Stimulated activated CD4-positive, alpha-beta T cell treated with anti-CD3 and anti-CD28 coated beads, TNF-alpha, amount 100 ng/mL, for 48 hours (primary cell): ENCODE measurements at places on chromosomes 5 and 9.

DNA sequence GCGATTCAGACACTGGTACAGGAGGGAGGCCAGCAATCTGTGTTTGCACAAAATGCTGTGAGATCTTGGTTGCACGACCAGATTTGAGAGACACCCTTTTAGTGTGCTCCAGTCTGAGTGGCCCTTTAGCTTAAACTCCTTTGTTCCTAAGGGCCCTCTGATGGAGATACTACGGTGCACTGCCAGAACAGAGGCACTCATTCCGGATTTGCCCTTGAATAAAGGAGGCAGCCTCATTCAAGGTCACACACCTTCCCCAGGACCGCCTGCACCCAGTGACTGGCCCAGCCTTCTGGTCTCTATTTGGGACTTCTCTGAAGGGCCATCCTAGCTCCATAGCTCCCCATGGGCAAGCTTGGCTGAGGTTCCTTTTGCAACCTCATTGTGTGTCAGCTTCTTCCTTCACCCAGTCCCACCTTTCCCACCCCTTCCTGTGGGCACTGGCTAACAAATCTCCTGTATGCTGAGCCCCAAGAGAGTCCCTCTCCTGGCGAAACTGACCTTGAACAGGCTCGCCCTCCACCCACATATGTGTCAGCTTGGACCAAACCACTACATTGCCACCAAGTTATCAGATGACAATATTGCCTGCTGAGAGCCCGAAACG, 191.7 kb downstream of the GABBR2 start:
- no peak for DNase-seq

- DNase-seq, result no peak
These were observed 136.9 kb downstream of the SIL1 start for GRCh38 chr5:139061274-139061673.

DNA sequence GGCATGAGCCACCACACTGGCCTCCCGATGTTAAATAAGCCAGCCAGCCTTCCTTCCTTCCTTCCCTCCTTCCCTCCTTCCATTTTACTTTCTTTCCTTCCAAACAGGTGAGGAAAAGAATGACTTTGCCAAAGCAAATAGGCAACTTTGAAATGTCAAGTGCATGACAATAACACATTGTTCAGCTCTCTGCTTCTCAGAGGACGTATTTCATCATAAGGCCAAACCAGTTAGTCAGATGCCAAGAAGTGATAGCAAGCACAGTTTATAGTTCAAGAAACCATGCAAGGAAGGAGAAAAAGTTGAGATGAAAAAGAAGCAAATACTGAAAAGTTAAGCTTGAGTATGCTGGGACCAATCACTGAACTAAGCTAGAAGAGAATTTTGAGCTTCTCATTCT, 29.5 kb downstream of the POU4F3 start:
- DNase-seq, result no peak

DNA sequence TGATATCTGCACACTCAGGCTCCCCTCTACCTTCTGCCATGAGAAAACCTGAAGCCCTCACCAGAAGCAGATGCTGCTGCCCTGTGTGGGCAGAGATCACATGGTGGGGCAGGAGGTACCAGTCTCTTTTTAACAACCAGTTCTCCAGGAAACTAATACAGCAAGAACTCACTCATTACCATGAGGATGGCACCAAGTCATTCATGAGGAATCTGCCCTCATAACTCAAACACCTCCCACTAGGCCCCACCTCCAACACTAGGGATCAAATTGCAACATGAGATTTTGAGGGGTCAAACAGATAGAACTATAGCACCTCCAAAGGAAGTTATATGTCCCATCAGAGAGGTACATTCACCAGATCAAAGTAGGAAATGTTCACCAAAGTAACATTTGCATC, 136.3 kb upstream of the SHB start:
- no peak for DNase-seq

DNA sequence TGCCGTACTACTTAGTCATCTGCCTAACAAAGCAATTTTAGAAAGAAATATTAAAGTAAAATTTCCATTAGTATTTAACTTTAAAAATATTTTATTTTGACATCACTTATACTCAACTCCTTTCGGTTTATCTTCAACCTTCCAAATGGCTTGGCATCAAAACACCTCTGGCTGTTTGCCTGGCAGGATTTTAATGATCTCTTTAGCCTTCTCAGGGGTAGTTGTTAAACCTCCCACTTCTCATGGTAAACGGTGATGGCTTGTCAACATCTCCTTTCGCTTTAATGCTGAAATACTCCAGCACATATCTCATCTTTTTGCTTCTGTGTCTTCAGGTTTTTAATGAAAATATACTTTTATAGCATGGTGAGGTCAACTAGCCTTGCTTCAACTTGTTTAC, 747.1 kb downstream of the CETN3 start:
- no peak for DNase-seq

DNA sequence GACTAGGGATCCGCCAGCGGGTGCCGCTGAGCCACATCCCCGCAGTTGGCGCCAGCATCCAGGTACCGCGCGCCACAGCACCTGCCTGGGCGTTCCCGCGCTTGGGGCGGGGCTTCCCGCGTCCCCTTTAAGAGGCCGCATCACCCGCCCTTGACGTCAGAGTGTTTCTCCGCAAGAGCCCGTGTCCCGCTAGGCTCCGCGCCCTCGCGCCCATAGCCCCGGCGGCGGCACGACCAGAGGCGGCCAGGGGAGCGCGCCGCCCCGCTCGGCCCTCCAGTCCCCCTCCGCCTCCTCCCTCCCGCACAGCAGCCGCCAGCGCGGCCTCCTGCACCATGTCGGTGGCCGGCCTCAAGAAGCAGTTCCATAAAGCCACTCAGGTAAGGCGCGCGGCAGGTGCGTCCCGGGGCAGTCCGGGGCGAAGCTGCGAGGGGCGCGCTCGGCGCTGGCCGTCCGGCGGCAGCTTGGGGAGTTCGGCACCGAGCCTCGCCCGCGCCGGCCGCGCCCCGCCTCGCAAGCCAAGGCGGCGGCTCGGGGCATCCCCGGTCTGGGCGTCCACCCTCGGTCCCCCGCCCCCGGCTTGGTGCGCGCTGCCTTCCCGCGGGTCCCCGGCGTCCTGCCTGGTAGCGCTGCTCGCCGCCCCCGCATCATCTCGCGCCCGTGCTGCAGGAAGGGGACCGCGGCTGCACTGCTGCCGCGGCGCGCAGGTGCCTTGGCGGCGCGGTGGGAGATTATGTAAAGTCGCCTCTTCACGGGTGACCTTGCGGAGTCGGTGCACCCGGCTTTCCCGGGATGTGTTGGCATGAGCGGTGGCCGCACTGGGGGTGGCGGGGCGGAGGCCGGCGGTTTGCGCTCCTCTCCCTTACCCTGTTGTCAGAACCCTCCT, at the start of gene SH3GL2:
Gene SH3GL2, plus strand, starts transcription at position 156 of the 883 bp plus-strand sequence.
- DNase-seq, result no peak

DNA sequence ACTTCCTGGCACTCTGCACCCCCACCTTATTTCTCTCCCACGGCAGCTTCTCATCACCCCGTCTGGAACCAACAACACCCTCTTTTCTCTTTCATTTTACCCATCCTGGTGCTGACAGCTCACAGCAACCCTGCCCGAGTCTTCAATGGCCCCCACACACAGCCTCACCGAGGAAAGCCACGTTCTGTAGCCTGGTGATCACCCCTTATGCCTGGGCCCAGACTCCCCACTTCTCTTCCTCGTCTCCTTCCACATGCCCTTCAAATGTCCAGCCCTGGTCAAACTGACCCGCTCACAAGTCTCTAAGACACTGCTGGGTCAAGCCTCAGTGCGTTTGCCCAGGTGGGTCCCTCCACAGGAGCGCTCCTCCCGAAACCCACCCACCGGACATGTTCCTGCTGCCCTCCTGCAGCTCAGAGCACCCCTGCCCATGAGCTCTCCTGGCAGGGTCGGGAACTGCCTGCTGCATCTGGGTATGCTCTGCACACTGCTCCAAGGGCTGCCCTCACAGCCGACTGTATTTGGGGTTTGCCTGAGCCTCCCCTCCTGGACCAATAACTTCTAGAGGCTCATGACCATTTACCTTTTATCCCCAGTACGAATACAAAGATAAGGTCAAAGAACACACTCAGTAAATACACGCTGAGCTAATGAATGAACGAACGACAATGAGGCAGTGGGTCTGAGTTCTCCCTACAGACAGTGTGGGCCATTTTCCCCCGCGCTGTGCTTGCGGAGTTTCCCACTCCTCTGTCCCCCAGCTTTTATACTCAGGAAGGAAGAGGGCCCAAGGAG, 154.7 kb upstream of the PHYKPL start:
- DNase-seq, result no peak

DNA sequence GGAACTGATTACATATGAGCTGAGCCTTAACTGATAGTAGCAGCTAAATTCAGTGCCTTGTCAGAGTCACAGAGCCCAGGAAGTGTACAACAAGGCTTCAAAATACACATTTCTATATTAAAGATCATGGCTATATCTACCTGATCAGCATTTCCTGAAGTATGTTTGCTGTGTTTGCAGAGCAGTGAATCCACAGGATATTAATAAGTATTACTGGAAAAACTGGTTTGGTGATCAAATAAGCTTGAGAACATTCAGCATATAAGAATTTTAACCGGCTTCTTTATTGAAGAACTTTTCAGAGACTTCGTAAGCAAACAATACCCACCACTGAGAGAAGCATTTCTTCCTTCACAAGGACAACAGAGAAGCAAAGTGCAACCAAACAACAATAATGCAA, 227.0 kb downstream of the ELAVL2 start:
- no peak for DNase-seq

- no peak for DNase-seq
These were observed 29.0 kb downstream of the COL15A1 start for GRCh38 chr9:98972716-98973115.

GRCh38 chr9:97697837-97698236, 697 bp upstream of the XPA start:
- DNase-seq, result no peak

DNA sequence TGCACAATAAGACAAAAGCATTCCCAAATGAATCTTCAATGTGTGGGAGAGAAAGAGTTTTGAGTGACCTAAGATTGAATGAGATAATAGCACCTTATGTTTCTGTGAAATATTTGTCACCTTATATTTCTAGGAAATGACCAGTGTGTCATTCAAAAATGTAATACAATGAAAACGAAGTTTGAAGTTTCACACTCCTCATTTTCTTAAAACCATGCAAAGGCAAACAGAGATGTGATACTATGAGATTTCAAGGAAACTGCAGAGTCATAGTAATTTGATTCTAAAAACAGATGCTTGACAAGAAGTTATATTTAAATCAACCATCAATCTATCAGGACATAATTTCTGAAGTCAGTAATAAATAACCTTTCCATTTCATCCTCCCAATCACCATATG, 13.6 kb upstream of the ABCA1 start:
- DNase-seq, result no peak

GRCh38 chr5:159317849-159318248, 12.4 kb downstream of the IL12B start:
- no peak for DNase-seq

DNA sequence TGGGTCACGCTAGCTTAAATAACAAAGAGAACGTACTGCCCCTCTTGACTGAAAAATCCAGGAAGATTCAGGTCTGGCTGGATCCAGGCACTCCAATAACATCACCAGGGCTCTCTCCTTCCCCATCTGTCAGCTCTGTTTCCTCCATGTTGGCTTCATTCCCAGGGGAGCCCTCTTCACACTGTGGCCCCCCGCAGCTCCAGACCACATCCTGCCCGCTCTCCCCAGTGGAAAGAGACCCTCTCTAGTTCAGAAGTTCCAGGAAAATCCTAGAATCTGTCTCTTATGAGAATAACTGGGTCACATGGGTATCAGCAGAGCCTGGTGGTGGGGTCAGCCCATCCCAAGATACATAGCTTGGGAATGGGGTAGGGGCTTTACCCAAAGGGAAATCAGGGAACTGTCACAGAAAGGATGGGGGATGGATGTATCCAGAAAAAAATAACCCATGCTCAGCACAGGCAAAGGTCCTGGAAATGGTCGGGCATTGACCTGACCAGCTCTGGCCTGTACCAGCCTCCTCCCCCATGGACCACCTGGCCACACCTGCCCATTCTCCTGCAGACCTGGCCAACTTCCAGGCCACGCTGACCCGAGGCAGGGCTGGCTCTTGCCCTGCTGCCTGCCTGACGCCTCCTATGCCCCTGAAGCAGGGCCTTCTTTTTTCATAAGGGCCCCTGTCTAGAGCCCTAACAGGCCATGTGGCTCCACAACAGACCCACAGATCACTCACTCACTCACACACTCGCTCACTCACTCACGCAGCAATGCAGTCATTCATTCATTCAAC, 65.9 kb downstream of the COL23A1 start:
- DNase-seq, result no peak
